ENCODE measurements at places on chromosomes 3 and 15. TPM values are rescaled to one million over a fixed set of nuclear protein-coding genes. Genes with fewer than 3 reads are reported as not detected.
A peak's percentile ranks its signal among the peaks of the same experiment; 100 is the strongest.

The EFCC1 gene
- total RNA-seq = not detected

The LCTL gene
- 0.41 TPM for total RNA-seq

The GPR171 gene
- total RNA-seq = not detected

The FGD5 gene
- total RNA-seq = not detected

The ALPK3 gene
- 0.15 TPM for total RNA-seq

The MAP4 gene
- 328 TPM for total RNA-seq

The SEMA6D gene
- total RNA-seq = 2.0 TPM

The SIDT1 gene
- not detected for total RNA-seq

The AGBL1 gene
- not detected for total RNA-seq

The MINAR1 gene
- total RNA-seq = 0.37 TPM

The KCNH8 gene
- not detected for total RNA-seq

The DNAJA4 gene
- 0.56 TPM for total RNA-seq

DNA sequence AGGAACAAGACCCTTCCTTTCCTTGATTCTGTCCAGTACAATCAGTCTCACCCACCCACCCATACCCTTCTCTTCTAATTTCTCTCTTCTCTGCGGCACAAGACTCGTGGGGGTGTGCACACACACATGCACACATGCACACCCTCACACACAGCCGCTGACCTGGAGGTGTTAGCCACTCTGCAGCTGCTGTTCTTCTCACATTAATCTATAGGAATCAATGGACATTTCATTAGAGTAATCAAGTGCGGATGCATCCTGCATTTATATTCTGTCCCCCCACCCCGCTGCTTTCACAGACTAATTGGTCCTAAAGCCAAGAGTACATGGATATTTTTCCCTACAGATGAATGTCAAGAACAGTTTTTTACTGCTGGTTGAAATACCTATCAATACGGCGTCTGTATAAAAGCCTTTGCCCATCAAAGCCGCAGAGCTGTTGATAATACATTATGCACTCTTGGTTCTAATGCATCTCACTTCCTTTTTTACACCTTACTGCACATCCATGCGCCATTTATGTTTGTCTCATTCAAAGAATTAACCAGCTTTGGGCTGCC, 186.5 kb upstream of the ONECUT1 start:
- no peaks in the 10 kb centered on the region for H3K36me3 ChIP-seq
- peaks cover 2% of the 10 kb centered on the region for H3K27me3 ChIP-seq
- H3K27ac ChIP-seq = no peak overlapping the region

DNA sequence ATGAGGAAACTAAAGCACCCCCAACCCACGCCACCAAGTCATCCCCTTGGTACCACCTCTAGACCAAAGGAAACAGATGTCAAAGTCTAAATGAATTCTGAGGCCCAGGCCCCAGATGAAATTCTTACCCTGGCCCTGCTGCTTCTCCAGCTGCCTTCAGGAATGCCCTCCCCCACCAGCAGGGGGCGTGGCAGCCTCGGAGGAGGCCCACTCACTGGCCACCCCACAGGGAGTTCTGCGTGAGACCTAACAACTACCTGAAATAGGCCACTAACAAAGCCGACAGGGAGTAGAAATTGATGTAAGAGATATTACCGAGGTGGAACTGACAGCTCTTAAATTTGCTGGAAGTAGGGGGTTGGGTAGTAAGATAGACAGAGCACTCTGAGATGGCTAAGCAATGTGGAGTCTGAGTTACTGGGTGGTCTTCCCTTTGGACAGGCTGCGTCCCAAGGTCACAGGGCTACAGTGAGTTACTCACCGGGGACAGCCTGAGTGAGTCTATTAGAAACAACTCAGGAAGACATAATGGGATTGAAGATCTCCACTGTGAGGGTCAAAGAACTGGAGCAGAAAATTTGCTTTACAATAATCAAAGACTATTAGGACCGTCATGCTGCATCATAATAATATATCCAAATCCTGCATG, 240.7 kb downstream of the SHOX2 start:
- H3K27me3 ChIP-seq = no peaks in the 10 kb centered on the region
- no peak overlapping the region for H3K4me3 ChIP-seq
- peaks cover 24% of the 10 kb centered on the region for H3K4me1 ChIP-seq
- no peak for DNase-seq
- no peak overlapping the region for H3K27ac ChIP-seq

GRCh38 chr3:177294221-177294620, 96.9 kb upstream of the TBL1XR1 start:
- H3K27ac ChIP-seq = 0 out of 2 replicates have a peak overlapping the region, but pooled peaks have one; percentile 31
- DNase-seq = peak; percentile 19
- H3K4me1 ChIP-seq = peaks cover 8% of the 10 kb centered on the region
- H3K27me3 ChIP-seq = peaks cover 2% of the 10 kb centered on the region

DNA sequence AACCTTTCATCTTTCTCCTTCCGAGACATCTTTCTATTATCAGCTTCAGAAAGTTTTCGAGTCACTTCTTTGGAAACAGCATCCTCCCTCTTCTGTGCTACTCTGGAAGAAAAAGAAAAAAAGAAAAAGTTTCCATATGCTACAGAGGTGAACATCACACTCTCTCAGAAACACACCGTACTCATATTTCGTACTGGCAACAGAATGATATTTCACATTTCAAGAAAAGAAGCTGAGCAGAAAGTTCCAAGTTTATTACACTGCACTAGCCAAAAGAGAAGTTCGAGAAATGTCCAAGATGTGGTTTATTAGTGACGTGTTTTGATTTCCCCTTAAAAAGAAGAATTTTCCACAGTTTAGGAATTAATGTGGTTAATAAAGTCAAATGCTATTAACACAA, 6.0 kb downstream of the SSR3 start:
- no peaks in the 10 kb centered on the region for H3K27me3 ChIP-seq
- H3K27ac ChIP-seq = peak overlapping the region; percentile 97
- DNase-seq = no peak

- no peaks in the 10 kb centered on the region for H3K27me3 ChIP-seq
- H3K4me3 ChIP-seq = no peak overlapping the region
- H3K27ac ChIP-seq = no peak overlapping the region
These were observed 172.8 kb upstream of the PLSCR5 start for GRCh38 chr3:146777941-146778340.

- H3K27me3 ChIP-seq = no peaks in the 10 kb centered on the region
- H3K4me1 ChIP-seq = peaks cover 15% of the 10 kb centered on the region
- peaks cover 16% of the 10 kb centered on the region for H3K36me3 ChIP-seq
- H3K4me3 ChIP-seq = no peak overlapping the region
- no peak overlapping the region for H3K27ac ChIP-seq
These were observed 92.3 kb downstream of the FAM227B start for GRCh38 chr15:49528289-49528688.

DNA sequence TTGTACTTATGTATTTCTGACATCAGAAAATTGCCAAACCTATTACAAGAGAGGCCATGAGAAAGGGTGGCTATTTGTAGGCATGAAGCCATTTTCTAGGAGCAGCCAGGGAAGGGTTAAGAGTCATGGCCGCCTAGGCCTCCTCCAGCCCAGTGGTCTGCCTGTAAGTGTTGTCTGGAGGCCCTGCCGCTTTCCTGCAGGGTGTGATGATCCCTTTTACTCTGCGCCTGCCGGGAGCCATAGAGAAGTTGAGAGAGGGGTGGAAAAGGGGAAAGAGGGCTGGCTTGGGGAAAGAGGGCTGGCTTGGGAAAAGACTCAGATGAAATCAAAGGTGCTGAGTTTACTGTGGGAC, 29.1 kb upstream of the KCTD6 start:
- peaks cover 3% of the 10 kb centered on the region for H3K27me3 ChIP-seq
- H3K4me3 ChIP-seq = no peak overlapping the region
- H3K27ac ChIP-seq = no peak overlapping the region
- DNase-seq = no peak

- H3K4me1 ChIP-seq = no peaks in the 10 kb centered on the region
- H3K36me3 ChIP-seq = no peaks in the 10 kb centered on the region
- no peak for DNase-seq
- no peak overlapping the region for H3K27ac ChIP-seq
These were observed 13.0 kb upstream of the CACNA2D2 start for GRCh38 chr3:50516440-50516871.

DNA sequence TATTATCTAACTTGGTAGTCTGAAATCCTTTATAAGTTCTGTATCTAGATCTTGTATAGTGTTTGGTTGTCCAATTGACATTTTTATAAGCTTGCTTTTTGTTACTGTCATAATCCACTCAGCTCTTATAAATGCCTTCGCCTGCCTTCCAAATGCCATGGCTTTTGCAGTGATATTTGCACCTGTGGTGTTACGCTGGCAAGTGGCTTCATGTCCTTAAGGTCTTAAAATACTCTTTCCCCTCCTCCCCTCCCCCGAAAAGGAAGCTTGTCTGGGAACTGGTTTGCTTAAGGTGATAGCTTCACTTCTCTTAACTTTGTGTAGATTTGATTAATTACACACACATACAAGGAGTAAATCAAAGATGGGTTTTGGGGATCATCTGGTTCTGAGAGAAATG, 62.0 kb downstream of the ABHD2 start:
- H3K36me3 ChIP-seq = peaks cover 20% of the 10 kb centered on the region
- no peak overlapping the region for H3K4me3 ChIP-seq
- no peak for DNase-seq
- H3K27me3 ChIP-seq = no peaks in the 10 kb centered on the region

- no peaks in the 10 kb centered on the region for H3K4me1 ChIP-seq
- H3K36me3 ChIP-seq = peaks cover 26% of the 10 kb centered on the region
- no peak for DNase-seq
These were observed 56.3 kb upstream of the CSPG5 start for GRCh38 chr3:47634996-47635395.

- no peaks in the 10 kb centered on the region for H3K4me1 ChIP-seq
- H3K36me3 ChIP-seq = no peaks in the 10 kb centered on the region
- no peaks in the 10 kb centered on the region for H3K27me3 ChIP-seq
- no peak overlapping the region for H3K4me3 ChIP-seq
- DNase-seq = no peak
These were observed 961.0 kb upstream of the CFAP20DC start for GRCh38 chr3:60010781-60011180.

GRCh38 chr3:193782276-193782647, 189.3 kb downstream of the OPA1 start:
- no peak overlapping the region for H3K27ac ChIP-seq
- no peak for DNase-seq
- H3K36me3 ChIP-seq = no peaks in the 10 kb centered on the region
- no peak overlapping the region for H3K4me3 ChIP-seq
- H3K27me3 ChIP-seq = peaks cover 28% of the 10 kb centered on the region

DNA sequence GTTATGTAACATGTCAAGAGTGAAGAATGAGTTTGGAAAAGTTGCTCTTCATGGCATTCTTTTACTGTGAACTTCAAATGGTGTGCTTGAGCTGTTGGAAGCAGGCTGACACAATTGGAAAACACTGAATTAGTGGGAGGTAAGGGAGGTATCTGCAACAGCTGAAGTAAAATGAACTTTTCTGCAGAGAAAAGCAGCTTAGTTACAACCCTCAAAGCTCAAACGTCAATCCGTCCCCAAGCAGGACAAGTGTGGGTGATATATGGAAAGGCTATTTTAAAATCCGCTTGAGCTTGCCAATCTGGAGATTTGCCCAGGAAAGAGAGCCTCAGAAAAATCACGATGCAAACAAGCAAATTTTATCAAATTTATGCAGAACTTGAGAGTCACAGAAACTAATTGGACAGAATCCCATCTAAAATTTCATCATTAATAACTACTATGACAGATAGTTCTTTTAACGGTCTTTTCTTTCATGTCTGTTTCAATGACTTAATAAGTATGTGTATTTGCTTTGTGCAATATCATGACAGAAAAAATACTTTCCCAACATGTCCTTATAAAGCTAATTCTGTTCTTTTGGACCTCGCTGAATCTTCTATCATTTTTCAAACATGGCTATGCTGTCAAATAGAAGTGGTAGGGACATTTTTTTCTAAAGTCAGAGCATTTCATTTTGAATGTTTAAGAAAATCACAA, 266.6 kb upstream of the SLITRK3 start:
- no peaks in the 10 kb centered on the region for H3K4me1 ChIP-seq
- H3K36me3 ChIP-seq = no peaks in the 10 kb centered on the region
- no peak for DNase-seq

DNA sequence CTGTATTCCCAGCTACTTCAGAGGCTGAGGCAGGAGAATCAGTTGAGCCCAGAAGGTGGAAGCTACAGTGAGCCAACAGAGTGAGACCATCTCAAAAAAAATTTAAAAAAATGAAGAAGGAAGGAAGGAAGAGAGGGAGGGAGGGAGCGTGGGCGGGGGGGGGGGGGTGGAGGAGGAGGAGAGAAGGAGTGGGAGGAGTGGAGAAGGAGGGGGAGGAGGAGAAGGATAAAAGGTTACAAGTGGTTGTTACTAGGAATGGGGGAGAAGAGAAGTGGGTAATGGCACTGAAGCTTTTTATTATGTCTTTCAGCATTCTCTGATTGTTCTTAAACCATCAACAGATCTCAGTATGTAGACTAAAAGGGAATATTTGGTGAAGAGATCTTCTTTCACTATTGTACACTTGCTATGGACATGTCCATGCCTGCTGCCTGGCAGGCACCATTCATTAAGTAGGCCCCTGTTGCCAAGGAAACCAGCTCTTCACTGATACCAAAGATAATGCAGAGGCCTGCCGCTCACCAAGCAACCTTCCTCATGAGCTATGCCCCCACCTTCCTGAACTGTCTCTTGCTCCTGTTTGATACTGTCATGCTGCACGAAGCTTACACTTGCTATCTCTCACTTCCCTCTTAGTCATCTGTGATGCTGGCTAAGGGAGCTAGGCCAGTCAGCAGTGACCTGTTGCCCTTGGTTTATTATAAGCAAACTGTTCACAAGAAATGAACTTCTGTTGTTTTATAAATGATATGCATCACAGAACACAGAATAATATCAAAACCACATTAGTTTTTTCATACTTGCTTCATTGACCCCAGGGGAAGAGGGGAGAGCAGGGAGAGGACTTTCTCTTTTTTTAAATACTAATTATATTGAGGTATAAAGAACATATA, 23.1 kb downstream of the EPM2AIP1 start:
- peaks cover 2% of the 10 kb centered on the region for H3K27me3 ChIP-seq
- peak overlapping the region; percentile 26 for H3K4me3 ChIP-seq
- no peaks in the 10 kb centered on the region for H3K36me3 ChIP-seq

- no peak for DNase-seq
- no peaks in the 10 kb centered on the region for H3K4me1 ChIP-seq
- H3K36me3 ChIP-seq = no peaks in the 10 kb centered on the region
- peaks cover 10% of the 10 kb centered on the region for H3K27me3 ChIP-seq
These were observed 12.5 kb upstream of the FEM1B start for GRCh38 chr15:68265081-68265480.

DNA sequence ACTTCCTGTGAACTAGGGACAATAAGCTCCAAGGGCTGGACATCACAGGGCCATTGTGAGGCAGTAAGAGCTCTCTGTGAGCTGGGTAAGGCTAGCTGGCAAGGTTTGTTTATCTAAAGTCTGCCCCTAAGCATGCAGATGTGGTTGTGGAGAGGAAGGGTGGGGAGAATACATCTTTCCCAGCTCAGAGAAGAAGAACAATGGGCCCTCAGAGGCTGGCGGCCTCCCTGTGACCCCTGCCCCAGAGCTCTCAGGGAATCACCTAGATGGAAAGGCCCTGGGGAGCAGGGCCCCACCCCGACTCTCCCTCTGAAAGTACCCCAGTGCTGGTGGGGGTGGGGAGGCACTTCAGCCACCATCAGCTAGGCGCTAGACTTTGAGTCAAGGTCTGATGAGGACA, 4.3 kb upstream of the AP3B2 start:
- H3K27me3 ChIP-seq = peaks cover 16% of the 10 kb centered on the region
- no peaks in the 10 kb centered on the region for H3K4me1 ChIP-seq
- DNase-seq = no peak
- no peaks in the 10 kb centered on the region for H3K36me3 ChIP-seq
- H3K27ac ChIP-seq = no peak overlapping the region
